ENCODE measurements at places on chromosomes 3 and 15.

DNA sequence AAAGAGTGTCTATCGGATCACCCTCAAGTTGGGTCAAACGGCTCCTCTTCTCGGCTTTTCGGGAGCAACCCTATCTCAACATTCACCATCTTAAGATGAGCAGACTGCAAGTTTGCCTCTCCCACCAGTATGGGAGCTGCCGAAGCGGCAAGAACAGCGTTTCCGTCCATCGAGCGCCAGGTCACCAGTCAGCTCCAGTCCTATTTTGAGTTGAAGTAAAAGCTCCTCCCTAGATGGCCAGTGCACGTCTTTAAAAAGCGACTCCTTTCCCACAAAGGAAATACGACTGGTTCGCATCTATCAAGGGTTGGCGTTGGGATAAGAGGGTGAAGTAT, 369 bp upstream of the U2SURP start:
- no peak for DNase-seq

DNA sequence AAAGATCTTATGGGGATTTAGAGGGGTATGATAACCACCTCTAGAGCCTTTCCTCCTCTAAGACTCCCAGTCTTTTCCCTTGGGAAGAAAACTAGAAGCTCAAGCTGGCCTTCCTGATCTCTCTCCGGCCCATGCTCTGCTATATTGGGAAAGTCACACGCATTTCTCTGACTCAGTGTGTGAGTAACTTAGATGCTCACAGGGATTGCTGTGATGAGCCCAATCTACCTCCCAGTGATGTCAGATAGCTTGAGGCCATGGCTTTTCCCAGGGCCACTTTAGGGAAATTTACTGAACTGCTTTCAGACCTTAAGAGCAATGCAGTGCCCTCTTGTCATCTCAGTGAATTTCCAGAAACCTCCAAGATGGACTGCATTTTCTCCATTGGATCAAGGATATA, 8.6 kb upstream of the ST8SIA2 start:
- peak; percentile 64 for DNase-seq

DNA sequence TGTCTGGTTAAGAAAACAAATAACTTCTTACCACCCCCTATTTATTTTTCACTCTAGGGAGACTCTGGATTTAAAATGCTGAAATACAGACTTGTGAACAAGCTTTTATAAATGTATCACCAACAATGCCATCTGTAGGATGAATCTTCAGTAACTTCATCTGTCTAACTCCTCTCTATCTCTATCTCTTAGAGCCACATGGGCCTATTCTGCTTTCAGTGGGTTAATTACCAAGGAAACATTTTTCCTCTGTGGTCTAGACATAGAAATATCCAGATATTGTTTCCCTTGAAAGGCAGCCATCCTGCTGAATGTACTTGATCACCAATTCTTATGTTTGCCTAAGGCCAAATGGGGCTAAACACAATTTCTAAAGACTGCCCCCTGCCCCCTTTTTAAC, 167.6 kb upstream of the COL8A1 start:
- no peak for DNase-seq

DNA sequence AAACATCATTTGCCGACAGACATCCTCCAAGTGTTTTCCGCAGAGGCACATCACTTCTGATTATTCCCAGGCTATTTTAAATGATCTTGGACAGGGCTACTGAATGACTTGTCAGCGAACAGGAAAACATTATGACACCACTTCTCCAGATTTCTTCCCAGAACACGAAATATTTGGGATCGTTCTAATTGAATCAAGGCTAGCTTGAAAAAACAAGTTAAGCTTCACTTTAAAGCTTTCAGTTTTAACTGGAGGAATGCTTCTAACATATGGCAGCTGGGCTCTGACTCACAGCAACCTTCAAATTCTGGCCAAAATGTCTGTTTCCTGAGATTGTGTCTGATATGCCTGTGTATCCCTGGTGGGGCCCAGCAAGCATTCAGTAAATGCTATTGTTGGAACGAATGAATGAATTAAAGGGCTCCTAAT, 127.0 kb upstream of the ICE2 start:
- DNase-seq: peak; percentile 67

- DNase-seq: no peak
Observed at GRCh38 chr3:132325634-132326033, 8.4 kb downstream of the ACP3 start.

GRCh38 chr3:24545887-24546286, 51.2 kb upstream of the THRB start:
- peak; percentile 46 for DNase-seq

DNA sequence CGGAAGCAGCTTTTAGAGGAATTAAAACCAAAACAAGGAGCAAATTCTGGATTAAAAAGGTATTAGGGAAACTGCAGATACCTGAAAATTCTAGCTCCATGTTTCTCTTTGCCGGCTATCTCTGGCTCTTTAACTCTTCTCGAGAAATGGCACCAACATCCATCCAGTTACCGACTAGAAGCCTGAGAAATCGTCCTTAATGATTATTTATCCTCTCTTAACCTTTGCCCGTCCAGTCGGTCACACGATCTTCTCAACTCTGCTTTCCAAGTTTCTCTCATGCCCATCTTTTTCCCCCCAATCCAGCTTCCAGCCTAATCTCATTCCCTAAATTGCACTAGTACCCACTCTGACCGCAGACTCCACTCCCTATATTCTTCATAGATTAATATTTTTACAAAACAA, 596 bp upstream of the SGO1 start:
- peak; percentile 22 for DNase-seq

DNA sequence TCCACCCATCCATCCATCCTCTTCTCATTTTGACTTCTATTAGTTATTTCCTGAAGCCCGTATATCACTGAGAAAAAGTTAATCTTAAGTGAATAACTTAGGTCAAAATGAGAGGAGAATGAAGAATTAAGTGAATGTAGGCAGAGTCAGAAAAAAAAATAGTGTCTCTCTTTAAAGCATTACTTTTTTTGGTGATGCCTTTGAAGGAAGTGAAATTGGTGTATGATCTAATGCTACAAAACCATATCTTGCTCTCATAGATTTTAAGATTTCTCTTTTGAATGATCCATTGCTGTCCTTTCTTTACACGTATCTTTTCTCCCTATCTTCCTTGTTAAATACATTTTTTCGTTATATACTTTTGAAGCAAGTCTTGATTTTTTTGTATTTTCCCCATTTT, 23.4 kb downstream of the FNDC3B start:
- DNase-seq: no peak

GRCh38 chr3:158384019-158384418, 187.0 kb upstream of the MLF1 start:
- DNase-seq: no peak

GRCh38 chr3:147356909-147357900, 49.1 kb downstream of the ZIC4 start:
- DNase-seq: no peak

DNA sequence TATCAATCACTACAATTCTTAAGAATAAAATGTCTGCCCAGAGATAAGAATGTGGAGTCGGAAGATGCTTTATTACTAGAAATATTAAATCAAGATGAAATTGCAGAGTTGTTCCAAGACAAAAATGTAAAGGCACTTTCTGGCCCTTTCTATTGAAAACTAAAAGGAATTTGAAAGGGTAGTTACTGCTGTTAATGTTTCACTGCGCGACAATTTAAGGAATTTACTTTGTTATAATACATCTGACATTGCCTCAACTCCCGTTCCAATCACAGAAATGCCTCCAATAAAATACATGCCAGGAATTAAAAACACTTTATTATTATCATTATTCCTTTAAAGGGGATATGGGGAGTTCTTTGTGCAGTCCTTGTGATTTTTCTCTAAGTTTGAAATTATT, 26.4 kb downstream of the RSL24D1 start:
- DNase-seq: no peak

DNA sequence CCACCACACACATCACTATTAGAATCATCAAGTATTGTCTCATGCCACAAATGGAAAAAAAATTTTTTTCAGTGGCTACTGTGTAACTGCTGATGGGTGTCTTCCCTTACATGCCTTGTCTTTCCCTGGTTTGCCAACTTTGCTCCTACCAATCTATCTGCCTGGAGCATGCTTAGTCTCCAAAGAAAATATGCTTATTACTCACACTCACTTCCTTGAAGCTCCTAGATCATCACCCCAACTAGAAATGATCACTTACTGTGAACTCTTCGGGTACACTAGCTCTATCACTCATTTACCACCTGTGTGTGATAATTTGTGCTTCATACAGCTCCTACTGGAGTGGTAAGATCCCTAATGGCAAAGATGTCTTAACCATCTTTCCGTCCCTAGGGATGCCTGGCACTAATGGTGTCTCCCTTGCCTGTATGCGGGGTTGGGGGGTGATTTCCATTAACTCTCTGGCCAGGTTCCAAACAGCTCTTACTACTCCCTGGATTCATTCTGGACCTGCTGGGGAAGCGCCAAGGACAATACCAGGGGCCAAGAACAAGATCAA, 799 bp downstream of the VPS33B start:
- peak; percentile 24 for DNase-seq

- DNase-seq: no peak
Observed at GRCh38 chr3:118527514-118528044, 507.1 kb downstream of the IGSF11 start.

DNA sequence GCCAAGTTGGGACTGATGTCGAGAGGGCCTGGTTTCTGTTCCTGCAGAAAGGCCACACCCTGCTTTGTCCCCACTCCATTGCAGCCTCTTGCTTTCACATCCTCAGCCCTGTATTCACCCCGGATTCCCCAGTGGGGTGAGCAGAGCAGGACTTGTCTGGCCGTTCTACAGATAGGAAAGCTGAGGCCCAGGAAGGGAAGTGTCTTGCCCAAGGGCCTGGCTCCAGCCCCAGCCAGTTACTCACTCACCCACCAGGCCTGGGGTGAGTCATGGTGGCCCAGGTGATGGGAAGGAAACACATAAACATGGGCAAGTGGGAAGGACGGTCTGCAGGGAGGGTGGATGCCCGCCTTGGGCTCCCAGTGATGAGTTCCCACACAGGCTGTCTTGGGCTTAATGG, 6.1 kb upstream of the DUSP7 start:
- DNase-seq: peak; percentile 90

GRCh38 chr3:42493126-42493797, 9.2 kb upstream of the VIPR1 start:
- DNase-seq: no peak

- DNase-seq: no peak
Observed at GRCh38 chr15:86063356-86064095, 16.1 kb upstream of the AGBL1 start.

GRCh38 chr3:195752066-195752465, 31.3 kb downstream of the MUC20 start:
- DNase-seq: no peak

GRCh38 chr3:152293347-152294006, 24.7 kb downstream of the MBNL1 start:
- DNase-seq: no peak

DNA sequence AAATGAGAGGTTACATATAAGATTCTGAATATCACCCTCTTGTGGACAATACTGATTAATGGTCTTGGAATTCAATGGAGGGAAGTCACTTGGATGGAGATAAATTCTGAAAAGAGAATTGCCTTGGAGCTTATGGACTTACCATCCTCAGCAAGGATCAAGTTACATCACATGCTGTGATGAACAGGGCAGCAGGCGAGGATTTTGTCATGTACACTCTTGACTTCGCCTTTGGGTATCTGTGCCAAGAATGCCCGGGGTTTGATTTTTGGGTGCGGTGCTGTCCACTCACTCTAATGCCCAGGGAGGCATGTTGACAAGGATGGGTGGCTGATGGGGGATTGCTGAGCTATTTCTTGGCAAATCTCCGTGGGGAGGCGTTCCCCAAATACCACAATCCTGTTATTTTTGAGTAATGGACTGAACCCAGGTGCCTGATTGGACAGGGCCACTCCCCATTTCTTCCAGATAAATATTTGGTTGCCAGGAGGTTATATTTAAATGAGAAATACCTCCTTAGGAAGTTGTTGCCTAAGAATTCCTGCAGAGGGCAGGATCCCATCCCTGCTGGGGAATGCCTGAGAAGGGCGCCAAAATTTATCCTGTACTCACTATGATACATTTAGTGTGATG, 96.3 kb downstream of the TPRG1 start:
- peak; percentile 30 for DNase-seq

GRCh38 chr15:83379579-83379959, 67.6 kb upstream of the SH3GL3 start:
- DNase-seq: peak; percentile 81

DNA sequence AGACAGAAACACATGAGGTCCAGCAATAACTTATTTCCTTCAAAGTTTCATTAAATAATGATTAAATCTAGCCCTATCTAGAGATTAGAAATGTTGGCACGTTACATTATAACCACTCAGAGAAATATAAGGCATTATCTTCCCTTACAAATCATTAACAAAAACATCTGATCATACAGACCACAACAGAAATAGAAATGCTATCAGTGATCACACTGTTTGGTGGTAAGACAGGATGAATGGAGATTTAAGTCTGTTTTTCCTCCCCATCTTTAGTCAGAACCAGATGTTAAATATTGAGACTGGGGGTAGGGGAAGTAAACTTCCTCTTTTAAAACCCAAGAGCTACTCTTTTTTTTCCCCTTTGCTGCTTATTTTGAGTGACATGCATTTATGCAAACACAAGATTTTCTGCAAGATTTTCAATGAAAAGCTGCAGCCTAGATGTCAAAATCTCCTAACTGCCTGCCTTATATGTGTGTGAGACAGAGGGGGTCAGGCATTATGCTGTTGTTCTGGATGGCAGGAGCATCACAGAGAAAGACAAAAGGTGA, 70.4 kb downstream of the CBLB start:
- DNase-seq: no peak

DNA sequence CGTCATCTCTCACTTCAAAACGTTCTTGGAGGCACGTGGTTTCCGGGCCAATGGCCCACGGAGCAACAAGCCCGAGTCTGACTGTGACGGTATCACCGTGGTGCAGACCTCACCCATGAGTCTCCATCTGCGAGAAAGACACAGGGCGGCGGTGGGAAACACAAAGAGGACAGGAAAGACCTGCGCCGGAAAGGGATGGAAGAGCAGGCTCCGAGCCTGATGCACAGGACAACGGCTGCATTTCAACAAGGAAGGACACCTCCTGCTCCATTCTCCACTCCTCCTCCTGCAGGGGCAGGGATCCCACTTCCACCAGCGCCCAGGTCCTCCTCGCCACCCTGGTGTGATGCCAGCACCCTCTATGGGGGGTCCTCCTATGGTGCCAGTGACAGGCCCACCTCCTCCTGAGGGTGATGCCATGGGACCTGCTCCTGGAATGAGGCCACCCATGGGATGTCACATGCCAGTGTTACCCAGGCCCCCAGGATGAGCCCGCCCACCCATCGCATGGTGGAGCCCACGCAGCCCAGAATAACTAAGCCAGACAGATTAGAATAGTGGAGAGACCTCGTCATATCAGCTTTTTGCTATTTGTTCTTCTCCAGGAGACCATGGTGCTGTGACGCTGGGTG, 73.0 kb upstream of the PCSK6 start:
- DNase-seq: no peak

DNA sequence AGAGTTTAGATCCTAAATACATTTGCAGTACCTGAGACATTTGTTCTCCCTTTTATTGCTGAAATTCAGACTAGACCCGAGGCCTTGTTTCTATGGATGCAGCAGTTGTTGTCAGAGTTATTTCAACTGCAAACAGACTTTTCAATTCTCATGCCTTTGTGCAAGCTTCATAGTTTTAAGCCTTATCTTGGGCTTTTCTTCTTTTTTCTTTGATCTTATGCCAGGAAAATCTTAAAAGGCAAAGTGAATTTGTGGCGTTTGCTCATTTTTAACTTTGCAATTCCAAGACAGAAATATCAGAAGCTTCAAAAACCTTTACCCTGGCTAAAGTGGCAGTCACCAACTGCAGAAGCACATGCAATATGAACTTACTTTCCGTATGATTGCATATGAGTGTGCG, 576.7 kb downstream of the DIPK2A start:
- DNase-seq: no peak

Data from AG20443 (cell line).